ENCODE measurements at places on chromosomes 11 and 22.

DNA sequence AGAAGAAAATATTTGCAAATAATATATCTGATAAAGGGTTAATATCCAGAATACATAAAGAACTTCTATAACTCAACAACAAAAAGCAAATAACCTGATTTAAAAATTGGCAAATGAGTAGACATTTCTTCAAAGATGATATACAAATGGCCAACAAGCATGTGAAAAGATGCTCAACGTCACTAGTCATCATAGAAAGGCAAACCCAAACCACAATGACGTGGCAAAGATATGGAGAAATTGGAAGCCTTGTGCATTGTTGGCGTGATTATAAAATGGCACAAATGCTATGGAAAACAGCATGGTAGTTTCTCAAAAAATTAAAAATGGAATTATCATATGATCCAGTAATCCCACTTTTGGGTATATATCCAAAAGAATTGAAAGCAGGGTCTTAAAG lies 466.3 kb downstream of the TBC1D22A start:
- DNase-seq, result no peak

DNA sequence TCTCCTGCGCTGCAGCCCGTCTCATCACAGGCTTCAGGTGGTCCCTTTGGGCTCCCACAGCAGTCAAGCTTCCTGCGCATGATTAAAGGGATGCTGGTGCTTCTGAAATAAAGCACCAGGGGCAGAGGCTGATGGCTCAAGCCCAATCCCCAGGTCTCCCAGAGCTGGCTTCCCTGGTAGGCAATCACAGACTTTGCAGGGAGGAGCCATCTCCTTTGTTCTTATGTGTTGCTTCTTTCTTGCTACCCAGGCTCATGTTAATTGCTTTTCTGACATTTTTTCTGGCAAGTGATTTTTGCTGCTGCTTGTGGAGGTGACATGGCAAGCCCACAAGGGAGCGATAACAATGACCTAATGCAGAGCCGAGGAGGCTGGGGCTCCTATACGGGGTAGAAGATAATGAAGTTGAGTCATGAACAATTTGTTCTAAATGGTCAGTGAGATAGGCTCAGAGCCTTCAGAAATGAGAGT lies 25.2 kb upstream of the PLET1 start:
- no peak for DNase-seq

GRCh38 chr11:131612533-131612932 lies 242.1 kb downstream of the NTM start:
- no peak for DNase-seq

- no peak for DNase-seq
These were observed 99.4 kb downstream of the ZBTB16 start for GRCh38 chr11:114158886-114159285.

- no peak for DNase-seq
These were observed 25.9 kb upstream of the RAB30 start for GRCh38 chr11:83097429-83098075.

- DNase-seq, result peak; percentile 36
These were observed 116.2 kb downstream of the KCNQ1OT1 start for GRCh38 chr11:2583605-2583958.

GRCh38 chr11:3124821-3125220 lies 40.3 kb downstream of the OSBPL5 start:
- DNase-seq, result no peak

DNA sequence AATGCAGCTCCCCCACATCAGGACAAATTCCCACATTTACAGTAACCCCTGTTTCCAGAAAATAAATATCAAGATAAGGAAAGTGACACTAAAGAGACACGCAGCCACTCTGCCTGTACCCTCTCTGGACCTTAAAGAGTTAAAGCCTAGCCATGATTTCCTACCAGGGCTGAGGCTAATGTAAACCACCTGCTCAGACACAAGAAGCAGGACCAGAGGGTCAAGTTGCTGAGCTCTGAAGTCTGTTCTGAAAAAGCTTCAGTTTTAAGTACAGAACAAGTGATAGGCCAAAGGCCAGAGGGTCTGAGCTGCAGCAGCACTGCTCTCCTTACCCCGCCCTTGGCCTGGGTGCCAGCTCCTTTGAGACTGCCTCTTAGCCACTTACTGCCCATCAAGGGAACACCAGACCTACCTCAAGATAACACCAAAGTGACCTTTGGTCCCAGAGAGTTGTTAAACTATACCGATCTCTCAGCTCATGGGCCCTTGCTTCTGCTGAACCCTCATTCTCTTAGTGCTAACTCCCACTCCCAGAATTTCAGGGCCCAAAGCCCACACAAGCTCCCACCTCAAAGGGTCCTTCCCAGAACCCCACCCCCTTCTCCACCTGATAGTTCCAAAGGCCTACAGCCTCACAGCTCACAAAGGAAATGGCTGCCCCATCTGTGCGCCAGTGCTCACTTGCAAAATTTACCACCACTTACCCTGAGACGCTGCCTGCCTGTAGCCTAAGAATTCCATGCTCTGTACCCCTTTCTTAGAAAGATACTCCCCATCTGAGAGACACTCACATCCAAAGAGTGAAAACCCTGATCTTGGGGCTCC lies 40.5 kb downstream of the IL18BP start:
- peak; percentile 57 for DNase-seq

- peak; percentile 86 for DNase-seq
These were observed at the start of gene CYTH4 for GRCh38 chr22:37282385-37282677. CYTH4 (plus strand) TSS chr22:37282508; CDS start chr22:37282570, 62 bp downstream.

Measured in activated CD8-positive, alpha-beta memory T cell treated with anti-CD3 and anti-CD28 coated beads, Interleukin-2, amount 50 U/mL, for 48 hours (primary cell).